ENCODE measurements at places on chromosomes 4 and X. TPM values are rescaled to one million over a fixed set of nuclear protein-coding genes. Genes with fewer than 3 reads are reported as not detected.

GRCh38 chr4:5374994-5375393, 323.7 kb downstream of the STK32B start:
- DNase-seq = no peak

DNA sequence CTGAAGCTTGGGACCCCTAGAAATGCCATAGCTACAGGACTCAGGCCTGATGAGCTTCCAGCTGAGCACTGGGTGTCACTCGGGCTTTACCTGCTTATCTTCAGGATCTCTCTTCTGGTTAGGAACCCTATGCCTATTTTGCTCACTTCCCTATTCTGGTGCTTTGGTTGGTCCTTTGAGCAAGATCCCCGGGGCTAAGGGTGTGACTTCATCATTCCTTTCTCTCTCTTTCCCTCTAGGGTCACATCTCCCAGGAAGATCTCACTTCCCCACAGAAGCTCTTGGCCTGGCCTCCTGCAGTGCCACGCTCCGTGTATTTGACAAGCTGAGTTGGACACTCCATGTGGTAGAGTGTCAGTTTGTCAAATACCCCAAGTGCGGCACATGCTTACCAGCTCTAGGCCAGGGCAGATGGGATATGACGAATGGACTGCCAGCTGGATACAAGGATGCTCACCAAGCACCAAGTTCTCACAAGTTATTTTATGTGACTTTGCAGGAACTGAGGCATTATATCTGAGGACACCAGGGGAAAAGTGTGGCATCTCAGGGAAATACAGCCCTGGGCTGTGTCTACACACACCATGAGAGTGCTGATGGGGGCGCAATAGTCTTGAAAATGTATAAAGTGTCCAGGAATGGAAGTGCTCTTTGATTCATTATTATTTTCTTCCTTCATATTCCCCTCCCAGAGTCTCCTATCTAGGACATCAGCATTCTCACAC, 21.1 kb downstream of the VSIG4 start:
- no peak for DNase-seq

DNA sequence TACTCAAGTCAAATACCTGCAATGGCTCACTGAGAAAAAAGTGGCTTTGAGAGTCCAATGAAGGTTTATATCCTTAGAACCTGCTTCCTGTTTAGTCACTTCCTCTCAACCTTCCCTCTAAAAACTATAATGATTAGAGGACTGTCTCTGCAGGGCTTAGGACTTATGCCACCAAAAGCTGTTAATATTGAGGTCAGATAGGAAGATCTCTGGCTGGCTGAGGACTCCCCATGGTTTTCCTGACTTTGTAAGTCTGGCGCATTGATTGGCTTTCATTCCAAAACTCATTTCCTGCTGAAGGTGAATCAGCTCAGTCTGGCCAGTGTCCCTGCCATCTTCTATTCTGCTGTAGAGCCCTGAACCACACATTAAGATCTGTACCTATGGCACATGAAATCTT, 140.9 kb upstream of the ANK2 start:
- DNase-seq = no peak

- DNase-seq = no peak
Measured at GRCh38 chr4:120824946-120825345, 97.6 kb downstream of the PRDM5 start.

DNA sequence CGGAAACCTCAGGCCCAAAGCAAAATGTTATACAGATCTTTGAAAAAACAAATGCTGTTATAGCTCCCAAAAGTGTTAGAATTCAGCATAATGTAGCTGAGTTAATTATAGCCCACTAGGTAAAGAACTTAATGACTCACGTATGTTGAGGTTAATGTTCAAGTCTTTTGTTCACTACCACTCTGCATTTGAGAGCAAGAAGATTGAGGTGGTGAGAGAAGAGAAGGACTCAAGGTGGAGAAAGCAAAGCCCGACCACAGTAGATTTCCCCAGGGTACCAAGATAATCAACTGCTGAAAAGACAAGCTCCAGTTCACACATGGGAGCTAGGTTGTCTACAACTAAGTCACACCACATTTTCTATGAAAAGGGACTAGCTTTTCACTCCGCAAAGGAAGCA, 480.2 kb downstream of the DTHD1 start:
- no peak for DNase-seq

GRCh38 chrX:19602866-19603622, 87.7 kb upstream of the MAP3K15 start:
- DNase-seq = no peak

DNA sequence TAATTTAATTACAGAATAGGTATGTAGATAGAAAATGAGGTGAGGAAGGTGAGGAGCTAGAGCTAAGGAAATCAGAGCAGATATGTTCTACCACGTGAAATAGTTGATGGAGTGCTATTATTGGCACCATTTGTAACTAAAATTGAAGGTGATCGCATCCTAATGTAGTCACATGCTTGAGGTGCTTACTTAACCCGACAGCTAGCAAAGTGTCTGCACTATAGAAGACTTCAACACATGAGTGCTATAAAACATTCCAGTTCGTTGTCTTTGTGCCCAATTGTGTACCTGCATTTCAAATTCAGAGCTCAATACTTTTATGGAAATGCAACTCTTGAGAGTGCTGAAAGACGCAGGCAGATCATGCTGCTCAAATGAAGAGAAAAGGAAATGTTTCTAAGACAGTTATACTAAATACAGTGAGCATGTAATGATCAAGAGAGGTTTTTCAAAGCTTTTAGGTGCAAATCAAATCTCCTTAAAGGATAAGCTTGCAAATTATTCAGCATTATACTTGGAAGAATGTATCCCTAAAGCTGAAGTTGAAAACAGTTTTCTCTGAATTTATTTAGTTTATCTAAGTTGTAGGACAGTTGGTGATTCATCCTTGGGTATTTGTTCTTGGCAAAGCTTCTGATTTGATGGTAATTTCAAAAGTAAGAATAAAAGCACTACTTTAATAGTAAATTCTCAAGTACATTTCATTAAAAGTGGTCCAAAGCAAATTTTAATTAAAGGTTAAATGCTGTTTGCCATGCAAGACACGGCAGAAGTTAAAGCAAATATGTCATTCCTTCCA, 223.9 kb upstream of the EPHA5 start:
- DNase-seq = no peak

GRCh38 chr4:88226143-88226542, 58.2 kb downstream of the PPM1K start:
- no peak for DNase-seq

DNA sequence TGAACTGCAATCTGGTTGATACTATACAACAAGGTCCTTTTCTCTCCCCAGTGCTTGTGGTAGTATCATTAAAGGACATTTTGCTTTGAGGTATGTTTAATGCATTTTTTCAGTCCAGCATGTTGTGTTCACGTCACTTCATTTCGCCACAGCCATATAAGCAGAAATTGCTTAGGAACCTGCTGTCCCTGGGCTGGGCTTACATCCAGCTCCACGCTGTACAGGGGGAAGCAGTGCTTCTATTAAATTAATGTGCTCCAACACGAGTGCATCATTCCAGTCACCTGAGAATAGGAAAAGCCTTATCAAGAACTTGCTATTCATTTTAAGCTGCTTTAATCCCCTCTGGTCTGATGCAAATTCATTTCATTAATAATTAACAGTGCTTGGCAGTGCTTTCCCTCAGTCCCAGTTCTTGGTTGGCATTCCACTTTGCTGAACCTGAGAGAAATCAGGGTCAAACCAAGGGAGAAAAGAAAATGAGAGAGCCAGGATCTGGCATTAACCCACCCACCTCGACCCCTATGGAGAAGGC, 47.4 kb upstream of the PTCHD1 start:
- DNase-seq = no peak

- DNase-seq = no peak
Measured at GRCh38 chr4:82901183-82901718, 716 bp downstream of the THAP9 start.

- DNase-seq = no peak
Measured at GRCh38 chrX:68881911-68882310, 53.1 kb downstream of the EFNB1 start.

GRCh38 chrX:96704629-96705028, 20.0 kb downstream of the DIAPH2 start:
- DNase-seq = no peak

DNA sequence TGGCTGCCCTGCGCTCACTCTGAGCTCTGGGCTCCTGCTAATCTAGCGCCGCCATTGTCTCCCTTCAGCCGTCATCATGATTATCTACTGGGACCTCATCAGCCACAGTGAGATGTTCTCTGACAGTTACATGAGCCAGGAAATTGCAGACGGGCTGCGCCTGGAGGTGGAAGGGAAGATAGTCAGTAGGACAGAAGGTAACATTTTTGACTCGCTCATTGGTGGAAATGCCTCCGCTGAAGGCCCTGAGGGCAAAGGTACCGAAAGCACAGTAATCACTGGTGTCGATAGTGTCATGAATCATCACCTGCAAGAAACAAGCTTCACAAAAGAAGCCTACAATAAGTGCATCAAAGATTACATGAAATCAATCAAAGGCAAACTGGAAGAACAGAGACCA, 21.8 kb upstream of the PIN4 start:
- no peak for DNase-seq

GRCh38 chrX:153411988-153412574, 809 bp downstream of the ZFP92 start:
- no peak for DNase-seq

DNA sequence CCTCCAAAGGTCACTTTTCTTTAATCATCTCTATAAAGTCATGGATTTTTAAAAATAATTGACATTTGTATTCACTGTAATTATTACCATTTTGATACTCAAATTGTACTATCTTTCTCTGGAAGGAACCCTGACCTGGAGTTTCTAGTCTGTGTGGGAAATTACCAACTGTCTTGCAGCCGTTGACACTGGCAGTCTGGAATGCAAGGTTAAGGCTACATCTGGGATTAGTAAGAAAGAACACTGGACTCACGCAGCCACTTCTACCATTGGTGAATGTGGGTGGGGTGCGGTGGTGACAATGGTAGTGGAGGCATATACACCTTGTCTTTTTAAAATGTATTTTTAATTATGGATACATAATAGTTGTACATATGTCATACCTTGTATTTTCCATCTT, 40.9 kb downstream of the EGF start:
- no peak for DNase-seq

DNA sequence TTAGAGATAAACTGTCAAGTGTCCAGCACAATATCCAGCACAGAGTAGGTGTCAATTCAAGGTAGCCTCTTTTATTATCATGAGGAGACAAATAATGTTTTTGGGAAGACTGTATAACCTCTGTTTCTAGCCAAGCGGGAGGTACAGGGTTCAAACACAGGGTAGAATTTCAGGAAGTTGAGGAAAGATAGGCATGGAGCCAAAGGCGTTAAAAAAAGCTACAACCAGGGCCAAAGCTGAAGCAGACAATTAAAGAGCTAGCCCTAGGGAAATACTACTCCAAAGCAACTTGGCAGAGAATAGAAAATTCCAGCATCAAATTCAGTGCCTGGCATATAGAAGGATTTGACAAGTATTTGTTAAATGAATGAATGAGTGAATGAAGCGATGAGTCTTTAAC, 40.0 kb upstream of the CASK start:
- DNase-seq = no peak

DNA sequence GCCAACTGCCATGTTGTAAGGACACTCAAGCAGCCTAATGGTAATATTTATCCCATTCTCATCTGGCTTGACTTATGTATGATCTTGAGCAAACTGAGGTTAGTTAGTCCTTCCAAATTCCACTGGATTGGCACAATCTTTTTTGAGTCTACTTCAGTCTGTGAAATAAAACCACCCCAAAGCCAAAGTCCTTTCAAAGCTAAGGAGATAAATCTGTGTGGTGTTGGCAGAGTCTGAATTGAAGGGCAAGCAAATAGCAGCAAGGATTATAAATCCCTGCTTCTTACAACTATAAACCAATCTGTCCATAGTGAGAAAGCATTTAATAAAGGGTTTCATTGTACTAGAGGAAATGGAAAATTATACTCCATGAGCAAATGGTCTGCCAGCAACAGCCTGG, 233.9 kb upstream of the GLRA2 start:
- no peak for DNase-seq

- no peak for DNase-seq
Measured at GRCh38 chrX:110086916-110087484, 84.1 kb downstream of the TMEM164 start.

GRCh38 chr4:6888506-6889071, 21.0 kb upstream of the TBC1D14 start:
- no peak for DNase-seq

Gene TEX13D
- not detected for total RNA-seq

Gene NUDT10
- 15.5 TPM for total RNA-seq

Gene CCDC110
- total RNA-seq = 1.2 TPM

Gene DCAF8L2
- not detected for total RNA-seq

Gene PABPC1L2A
- total RNA-seq = not detected

Gene FRG2
- not detected for total RNA-seq

Gene SSX4
- not detected for total RNA-seq
